ENCODE measurements at places on chromosomes 3 and 15.

DNA sequence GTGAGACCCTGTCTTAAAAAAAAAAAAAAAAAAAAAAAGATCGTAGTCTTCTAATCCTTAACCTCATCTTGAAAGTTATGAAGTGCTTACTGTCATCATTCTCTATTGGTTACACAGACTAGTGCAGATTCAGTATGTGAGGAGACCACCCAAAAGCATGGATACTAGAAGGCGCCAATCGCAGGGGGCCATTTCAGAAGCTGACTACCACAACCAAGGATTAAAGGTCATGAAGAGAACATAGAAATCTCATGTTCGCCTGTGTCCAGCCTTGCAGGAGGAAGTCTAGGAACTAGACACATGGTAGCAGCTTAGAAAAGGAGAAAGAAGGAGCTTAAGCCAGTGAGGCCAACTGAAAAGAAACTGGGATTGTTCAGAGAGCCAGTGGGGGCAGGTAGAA is 207.8 kb downstream of the THSD4 start:
- no peak for DNase-seq

DNA sequence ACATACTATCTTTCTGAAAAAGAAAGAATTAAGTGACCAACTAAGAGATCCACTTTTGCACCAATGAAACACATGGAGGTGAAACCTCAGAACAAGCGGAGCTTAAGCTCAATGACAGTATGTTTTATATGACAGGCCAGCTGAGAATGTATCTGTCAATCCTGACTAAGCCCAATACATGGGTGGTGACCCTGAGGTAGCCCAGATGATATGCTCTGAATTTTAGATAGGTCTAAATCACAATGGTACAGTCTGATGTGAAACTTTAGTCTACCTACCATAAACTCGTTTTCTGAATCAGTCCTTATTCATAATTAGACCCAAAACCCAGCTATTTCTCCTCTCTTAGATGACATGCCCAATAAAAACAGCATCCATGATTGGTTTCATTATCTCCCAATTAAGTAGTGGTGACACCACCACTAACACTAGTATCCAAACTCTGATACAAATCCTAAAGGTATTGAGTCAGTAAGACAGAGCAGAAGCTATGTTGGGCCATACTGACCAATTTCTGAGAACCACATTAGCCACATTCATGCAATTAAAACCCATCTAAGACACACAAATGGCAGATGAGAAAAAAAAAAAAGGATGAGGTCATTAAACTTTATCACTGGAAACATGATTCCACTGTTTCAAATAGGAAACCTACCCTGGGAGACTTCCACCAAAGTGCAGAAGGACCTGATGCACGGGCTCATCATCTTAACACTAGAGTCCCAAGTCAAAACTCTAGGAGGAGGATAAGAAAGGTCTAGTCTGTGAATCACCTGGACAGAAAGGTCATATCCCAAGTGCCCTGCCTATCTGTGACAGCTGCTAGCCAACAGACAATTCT is 20.6 kb downstream of the CMTM6 start:
- no peak for DNase-seq

- DNase-seq: no peak
Observed at GRCh38 chr3:67329358-67329757, 325.1 kb downstream of the SUCLG2 start.

GRCh38 chr3:129560911-129561594 is 18.1 kb downstream of the H1-8 start:
- DNase-seq: no peak

- DNase-seq: no peak
Observed at GRCh38 chr3:168427156-168427555, 331.4 kb upstream of the GOLIM4 start.

DNA sequence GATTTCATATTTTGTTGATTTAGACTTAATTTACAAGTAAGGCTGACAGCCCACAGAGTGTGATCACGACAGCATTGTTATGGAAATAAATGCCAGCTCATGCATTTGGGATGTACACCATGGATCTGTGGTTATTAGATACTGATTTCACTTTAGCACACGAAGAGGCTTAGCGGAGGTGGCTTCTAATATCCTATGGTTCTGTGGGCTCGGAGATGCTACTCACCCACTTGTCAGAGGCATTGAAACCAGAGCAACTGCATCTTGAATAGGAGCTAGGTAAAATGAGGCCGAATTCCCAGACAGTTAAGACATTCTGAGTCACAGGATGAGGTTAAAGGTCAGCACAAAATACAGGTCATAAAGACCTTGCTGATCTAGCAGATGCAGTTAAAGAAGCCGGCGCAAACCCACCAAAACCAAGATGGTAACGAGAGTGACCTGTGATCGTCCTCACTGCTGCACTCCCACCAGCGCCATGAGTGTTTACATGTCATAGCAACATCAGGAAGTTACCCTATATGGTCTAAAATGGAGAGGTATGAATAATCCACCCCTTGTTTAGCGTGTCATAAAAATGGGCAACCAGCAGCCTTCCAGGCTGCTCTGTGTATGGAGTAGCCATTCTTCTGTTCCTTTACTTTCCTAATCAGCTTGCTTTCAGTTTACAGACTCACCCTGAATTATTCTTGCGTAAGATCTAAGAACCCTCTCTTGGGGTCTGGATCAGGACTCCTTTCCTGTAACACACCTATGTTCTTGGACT is 117.5 kb downstream of the PGPEP1L start:
- DNase-seq: no peak

GRCh38 chr15:87634361-87634760 is 622.2 kb downstream of the NTRK3 start:
- no peak for DNase-seq

- DNase-seq: no peak
Observed at GRCh38 chr3:56064684-56065083, 403.6 kb downstream of the ERC2 start.

GRCh38 chr3:126530171-126531050 is 6.5 kb downstream of the CHST13 start:
- no peak for DNase-seq

GRCh38 chr15:65952391-65953053 is 83.2 kb downstream of the RAB11A start:
- no peak for DNase-seq
